ENCODE measurements at places on chromosomes 12 and 14. TPM values are rescaled to one million over a fixed set of nuclear protein-coding genes. Genes with fewer than 3 reads are reported as not detected.

- DNase-seq: no peak
Measured at GRCh38 chr14:105299654-105300541, 903 bp downstream of the BRF1 start.

DNA sequence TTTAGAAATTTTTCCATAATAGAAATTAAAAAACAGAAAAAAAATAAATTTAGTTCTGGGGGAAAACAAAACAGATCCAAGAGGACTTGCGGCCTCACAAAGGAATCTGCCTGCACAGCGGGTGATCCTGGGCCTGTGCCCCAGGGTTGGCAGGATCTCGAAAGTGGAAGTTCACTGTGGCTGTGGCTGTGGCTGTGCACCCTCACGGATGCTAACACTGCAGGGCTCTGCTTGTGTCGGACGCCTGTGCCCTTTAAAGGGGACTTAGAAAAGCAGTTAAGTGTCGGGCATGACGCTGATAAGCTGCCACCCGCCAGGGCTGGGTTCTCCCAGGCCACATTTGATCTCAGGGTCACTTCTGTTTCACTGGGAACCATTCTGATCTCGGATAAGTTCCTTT, 209.1 kb downstream of the TTC7B start:
- DNase-seq: no peak

The MGAT2 gene
- total RNA-seq: 36.1 TPM

DNA sequence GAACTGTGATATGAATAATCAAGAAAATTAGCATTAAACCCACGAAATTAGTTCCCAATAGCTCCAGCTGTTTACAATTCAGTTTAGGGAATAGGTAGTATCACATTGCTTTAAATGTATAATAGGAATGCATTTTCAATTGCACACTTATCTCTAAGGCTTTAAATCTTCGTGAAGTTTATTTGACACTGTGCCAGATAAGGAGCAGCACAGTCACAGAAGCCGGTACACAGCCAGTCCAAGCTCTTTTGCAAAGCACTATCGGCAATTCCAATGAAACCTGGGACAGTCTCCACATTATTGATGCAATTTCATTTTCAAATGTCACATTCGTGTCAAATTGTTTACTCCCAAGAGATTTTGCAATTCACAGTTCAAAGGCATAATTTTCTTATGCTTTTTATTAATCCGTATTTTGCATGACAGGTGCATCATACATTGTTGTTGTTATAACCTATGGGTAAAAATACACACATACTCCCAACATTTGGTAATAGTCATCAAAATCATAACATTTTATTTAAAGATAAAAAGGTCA, 602.8 kb downstream of the RPS29 start:
- no peak for DNase-seq

The AVPR1A gene
- total RNA-seq: 1.6 TPM

The CARMIL3 gene
- 0.52 TPM for total RNA-seq

The SAMD15 gene
- total RNA-seq: 1.4 TPM

DNA sequence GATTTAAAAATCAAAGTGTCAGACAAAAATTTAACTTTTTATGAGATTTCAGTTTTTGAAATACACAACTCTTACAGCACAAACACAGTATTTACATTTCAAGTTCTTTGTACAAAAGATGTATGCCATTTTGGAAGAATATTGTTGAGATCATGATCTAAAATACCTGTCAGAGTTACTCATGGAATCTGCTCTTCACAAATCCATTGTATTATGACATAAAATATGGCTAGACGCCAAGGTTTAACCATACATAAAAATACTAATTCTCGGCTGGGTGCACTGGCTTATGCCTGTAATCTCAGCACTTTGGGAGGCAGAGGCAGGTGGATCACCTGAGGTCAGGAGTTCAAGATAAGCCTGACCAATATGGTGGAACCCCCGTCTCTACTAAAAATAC, 6.2 kb upstream of the SYCP3 start:
- DNase-seq: no peak

The EPYC gene
- 0.14 TPM for total RNA-seq

The IRF9 gene
- 117 TPM for total RNA-seq

DNA sequence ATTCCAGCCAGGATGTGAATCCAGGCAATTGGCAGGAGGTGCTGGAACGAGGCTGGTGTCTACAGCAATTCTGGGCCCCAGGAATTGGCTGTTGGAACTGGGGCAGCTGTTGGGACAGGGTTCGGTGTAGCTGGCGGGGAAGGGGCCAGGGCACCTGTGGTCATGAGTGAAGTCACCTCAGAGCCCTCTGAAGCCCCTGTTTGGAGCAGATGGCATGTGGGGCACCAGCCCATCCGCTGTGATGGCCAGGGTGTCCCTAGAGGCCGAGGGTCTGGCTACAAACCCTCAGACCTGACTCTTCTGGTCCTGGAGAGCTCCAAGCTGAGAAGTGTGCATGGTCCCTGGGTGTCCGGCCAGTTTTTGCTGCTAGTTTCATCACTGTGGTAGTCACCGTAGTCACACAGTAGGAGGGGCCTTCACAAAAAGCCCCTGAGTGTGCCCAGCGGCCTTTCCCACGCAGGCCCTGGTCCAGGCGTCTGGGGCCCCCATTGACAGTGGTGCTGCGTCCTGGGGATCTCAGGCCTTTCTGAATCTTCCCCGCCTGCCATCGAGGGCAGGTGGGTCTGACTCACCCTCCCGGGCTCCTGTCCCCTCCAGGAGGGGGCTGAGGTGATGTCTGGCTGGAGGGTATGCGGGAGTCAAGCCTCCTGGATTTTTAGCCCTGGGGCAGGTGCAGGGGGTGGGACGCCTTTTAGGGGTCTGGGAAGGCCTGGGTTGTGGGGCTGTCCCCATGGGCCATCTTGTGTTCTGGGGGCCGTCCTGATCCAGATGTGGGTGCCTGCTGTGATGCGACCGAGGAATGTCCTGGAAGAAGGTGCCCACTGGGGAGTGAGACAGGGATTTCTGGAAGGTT, 368.0 kb downstream of the TMEM121 start:
- no peak for DNase-seq

- no peak for DNase-seq
Measured at GRCh38 chr12:123867141-123867540, 105.0 kb downstream of the DNAH10 start.

- no peak for DNase-seq
Measured at GRCh38 chr14:65373016-65373670, 39.4 kb upstream of the FUT8 start.

- DNase-seq: no peak
Measured at GRCh38 chr14:57575482-57575881, 81.8 kb upstream of the CCDC198 start.

The SMARCD1 gene
- total RNA-seq: 38.2 TPM

The CPNE6 gene
- 0.05 TPM for total RNA-seq

GRCh38 chr12:93733358-93733757, 56.2 kb downstream of the CRADD start:
- no peak for DNase-seq

The TRPV4 gene
- total RNA-seq: 0.19 TPM

The RIPK3 gene
- 10.9 TPM for total RNA-seq

DNA sequence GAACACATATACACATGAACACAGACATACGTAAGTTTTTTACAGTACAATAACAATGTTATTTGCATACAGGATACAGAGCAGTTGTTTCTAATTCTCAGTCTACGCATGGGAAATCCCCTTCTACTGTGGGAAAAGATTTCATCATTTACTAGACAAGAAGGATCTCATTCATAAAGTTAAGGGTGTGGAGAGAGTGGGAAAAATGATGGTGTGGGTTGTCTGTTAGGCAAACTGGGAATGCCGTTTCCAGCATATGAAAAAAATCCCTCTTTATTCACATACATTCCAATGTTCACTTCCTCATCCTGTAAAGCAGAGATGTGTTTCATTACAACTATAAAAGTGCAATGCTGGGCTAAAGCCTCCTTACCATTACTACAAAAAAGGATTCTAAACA, 120.9 kb downstream of the SINHCAF start:
- no peak for DNase-seq

- DNase-seq: no peak
Measured at GRCh38 chr14:71856199-71856919, 75.9 kb upstream of the RGS6 start.

- DNase-seq: no peak
Measured at GRCh38 chr14:78758333-78758732, 588.2 kb downstream of the NRXN3 start.

The SPRING1 gene
- 15.3 TPM for total RNA-seq

DNA sequence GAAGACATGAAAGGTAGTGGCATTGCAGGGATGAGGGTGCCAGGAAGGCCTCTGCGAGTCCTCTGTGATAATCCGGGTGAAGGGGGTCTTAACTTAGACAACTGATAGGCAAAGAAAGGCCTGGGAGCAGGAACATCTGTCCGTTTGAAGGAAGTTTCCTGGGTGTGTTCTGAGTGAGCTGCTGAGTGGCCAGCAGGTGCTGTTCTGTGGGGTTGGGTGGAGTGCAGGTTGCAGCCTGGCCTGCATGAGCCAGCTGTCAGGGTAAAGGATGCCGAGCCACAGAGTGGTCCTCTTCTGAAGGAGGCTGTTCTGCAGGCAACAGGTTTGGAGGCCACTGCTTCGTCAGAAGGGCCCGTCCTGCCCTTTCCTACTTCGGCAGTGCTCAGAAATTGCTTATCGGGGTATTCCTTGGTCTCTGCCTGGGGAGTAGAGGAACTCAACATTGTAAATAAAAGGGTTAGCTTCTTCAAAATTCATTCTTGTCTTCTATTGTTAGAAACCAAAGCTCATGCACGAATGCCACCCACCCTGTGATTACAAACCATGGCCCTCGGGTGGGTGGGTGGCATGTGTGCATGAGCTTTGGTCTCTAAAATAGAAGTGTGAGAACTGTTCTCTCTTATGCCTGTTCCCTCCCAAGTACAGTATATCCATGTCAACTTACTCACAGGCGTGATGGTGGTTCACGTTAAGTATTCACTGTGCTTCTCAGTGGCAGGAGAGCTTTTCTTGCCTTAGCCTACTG, 118.9 kb downstream of the CHST11 start:
- no peak for DNase-seq

The CCNT1 gene
- total RNA-seq: 21.8 TPM

- DNase-seq: no peak
Measured at GRCh38 chr12:49975318-49975761, 2.6 kb downstream of the AQP6 start.

The HCAR3 gene
- total RNA-seq: 0.47 TPM

The P2RX7 gene
- total RNA-seq: 1.7 TPM

DNA sequence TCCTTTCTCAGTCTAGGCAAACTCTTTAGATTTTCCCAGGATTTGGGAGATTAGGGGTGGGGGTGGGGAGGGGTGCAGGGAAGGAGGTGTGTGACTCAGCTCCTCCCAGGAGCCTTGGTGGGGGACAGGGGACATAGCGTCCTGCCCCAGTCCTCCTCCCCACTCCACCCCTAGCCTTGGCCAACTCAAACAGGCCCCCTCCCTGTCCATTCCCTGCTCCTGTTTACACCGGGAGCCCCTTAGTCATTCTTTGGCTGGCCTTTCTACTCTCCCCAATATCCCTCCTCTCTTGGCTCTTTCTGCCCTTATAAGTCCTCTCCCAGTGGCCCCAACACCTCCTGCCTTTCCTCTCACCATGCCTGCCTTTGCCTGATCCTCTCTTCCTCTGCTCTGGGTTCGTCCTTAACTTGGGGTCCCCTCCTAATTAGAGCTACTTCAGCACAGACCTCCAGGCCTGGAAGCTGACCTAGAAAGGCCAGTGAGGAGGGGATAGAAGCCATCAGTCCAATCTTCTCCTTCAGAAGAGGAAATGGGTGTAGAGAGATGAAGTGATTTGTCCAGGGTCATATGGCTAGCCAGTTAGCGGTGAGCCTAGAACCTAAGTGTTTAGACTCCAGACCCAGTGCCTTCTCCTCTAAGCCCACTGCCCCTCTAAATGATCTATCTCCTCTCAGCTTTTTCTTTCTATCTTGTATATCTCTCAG, 2.3 kb upstream of the ITGA5 start:
- DNase-seq: no peak

GRCh38 chr14:33986804-33987203, 35.9 kb upstream of the EGLN3 start:
- no peak for DNase-seq

The ADAM21 gene
- total RNA-seq: 0.05 TPM

DNA sequence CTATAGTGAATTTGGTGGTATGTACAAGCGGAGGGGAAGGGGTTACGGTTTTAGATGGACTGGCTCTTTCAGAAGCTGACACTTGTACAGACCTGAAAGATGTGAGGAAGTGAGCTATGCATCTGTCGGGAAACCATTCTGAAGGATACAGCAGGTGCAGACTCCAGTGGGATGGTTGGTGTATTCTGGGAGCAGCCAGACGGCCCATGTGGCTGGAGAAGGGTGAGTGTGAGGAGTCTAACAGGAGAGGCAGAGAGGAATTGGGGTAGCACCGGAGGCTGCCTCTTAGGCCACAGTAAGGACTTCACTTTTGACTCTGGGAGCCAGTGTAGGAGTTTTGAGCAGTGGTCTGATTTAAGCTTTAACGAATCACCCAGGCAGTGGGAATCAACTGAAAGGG, 90.7 kb downstream of the APAF1 start:
- DNase-seq: no peak

- DNase-seq: no peak
Measured at GRCh38 chr12:88419794-88420193, 160.5 kb downstream of the KITLG start.

DNA sequence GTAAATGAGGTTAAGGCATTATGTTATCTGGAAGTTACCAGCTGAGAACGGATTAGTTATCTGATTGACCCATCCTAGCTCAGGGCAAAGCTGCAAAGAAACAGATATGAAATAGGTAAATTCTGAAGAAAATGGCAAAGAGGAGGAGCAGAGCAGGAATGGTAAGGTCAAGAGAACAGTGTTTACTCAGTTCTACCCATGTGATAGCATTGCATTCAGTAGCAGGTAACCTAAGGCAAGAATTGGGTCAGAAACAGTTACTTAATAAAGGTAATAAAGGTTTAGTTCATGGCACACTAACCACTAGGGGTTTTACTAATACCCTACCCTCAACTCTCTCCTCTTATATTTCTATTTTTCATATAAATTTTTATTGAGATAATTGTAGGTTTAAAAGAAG, 224.8 kb downstream of the ASCL1 start:
- DNase-seq: no peak

DNA sequence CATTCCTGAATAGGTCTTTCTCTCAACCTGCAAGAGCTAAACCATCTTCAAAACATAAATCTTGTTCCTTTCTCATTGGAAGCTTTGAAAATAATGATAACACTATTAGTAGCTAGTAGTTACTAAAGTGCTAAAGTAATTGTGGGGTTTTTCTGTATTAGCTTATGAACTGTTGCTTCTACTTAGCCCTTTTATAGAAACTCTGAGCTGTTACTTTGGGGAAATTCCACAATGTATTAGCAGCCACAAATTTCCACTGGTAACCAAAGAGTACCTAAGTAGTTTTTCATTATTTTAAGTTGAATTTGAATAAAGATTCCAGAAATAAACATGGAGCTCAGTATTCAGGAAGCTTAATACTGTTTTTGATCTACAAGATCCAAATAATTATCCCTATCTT, 6.4 kb upstream of the MAPK1IP1L start:
- DNase-seq: no peak

DNA sequence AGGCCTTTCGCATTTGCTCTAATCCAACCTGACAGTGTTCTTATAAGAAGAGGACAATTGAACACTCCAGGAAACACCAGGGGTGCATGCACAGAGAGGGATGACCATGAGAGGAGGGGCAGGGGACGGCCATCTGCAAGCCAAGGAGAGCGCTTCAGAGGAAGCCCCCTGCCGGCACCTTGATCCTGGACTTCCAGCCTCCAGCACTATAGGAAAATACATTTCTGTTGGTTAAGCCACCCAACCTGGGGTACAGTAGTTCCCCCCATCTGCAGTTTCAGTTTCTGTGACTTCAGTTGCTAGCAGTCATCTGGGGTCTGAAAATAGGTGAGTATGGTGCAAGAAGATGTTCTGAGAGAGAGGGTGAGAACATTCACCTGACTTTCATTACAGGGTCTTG, 64.7 kb downstream of the CLMN start:
- no peak for DNase-seq

- no peak for DNase-seq
Measured at GRCh38 chr12:105860561-105861207, 278.1 kb downstream of the NUAK1 start.
